ENCODE measurements at places on chromosomes 5 and 9. TPM values are rescaled to one million over a fixed set of nuclear protein-coding genes. Genes with fewer than 3 reads are reported as not detected.

The CCL28 gene
- polyA plus RNA-seq = 3.9 TPM

The QRFP gene
- polyA plus RNA-seq = 0.16 TPM

The FBXW5 gene
- 97.3 TPM for polyA plus RNA-seq

The GRM6 gene
- polyA plus RNA-seq = not detected

The SH3RF2 gene
- 43.2 TPM for polyA plus RNA-seq

The LHFPL2 gene
- 1.4 TPM for polyA plus RNA-seq

The CTSL gene
- polyA plus RNA-seq = 6.0 TPM

The CCL21 gene
- polyA plus RNA-seq = 50.9 TPM

The ERCC8 gene
- 2.5 TPM for polyA plus RNA-seq

The FLT4 gene
- 4.0 TPM for polyA plus RNA-seq

The PGM5 gene
- polyA plus RNA-seq = 36.2 TPM

The ENTPD2 gene
- polyA plus RNA-seq = 1.6 TPM

The LHX6 gene
- 1.0 TPM for polyA plus RNA-seq

The PTGES gene
- polyA plus RNA-seq = 6.4 TPM

The NFIL3 gene
- 5.0 TPM for polyA plus RNA-seq

The KIF24 gene
- 1.0 TPM for polyA plus RNA-seq

The PCDHGB1 gene
- polyA plus RNA-seq = 0.19 TPM

The AUH gene
- polyA plus RNA-seq = 7.2 TPM

The OLFML2A gene
- 5.2 TPM for polyA plus RNA-seq

The IFNB1 gene
- not detected for polyA plus RNA-seq

The PCDHGA11 gene
- polyA plus RNA-seq = 0.44 TPM

The SNCB gene
- not detected for polyA plus RNA-seq

The ANKRD55 gene
- polyA plus RNA-seq = 0.06 TPM

The DMRT2 gene
- polyA plus RNA-seq = 0.08 TPM

The PCDHA1 gene
- 0.02 TPM for polyA plus RNA-seq

The MYORG gene
- 3.6 TPM for polyA plus RNA-seq

The CNTNAP3B gene
- 7.3 TPM for polyA plus RNA-seq

The ODF2 gene
- polyA plus RNA-seq = 10.0 TPM

The BRD3OS gene
- polyA plus RNA-seq = 3.5 TPM

The SLC35D2 gene
- polyA plus RNA-seq = 8.1 TPM

The SPATA6L gene
- polyA plus RNA-seq = 2.8 TPM

The LNPEP gene
- 5.7 TPM for polyA plus RNA-seq

The ABCA2 gene
- 14.7 TPM for polyA plus RNA-seq

The TTF1 gene
- 9.2 TPM for polyA plus RNA-seq

Data from esophagus (tissue), 2 donors.